ENCODE measurements at places on chromosomes 6 and 20. TPM values are rescaled to one million over a fixed set of nuclear protein-coding genes. Genes with fewer than 3 reads are reported as not detected.

The SPTLC3 gene
- 4.2 TPM for total RNA-seq

The BTN1A1 gene
- not detected for total RNA-seq

The JPH2 gene
- 8.5 TPM for total RNA-seq

The FHL5 gene
- total RNA-seq = not detected

The CLDN20 gene
- total RNA-seq = not detected

The PNLDC1 gene
- not detected for total RNA-seq

The FKBP1C gene
- total RNA-seq = 0.10 TPM

The NPEPL1 gene
- total RNA-seq = 21.2 TPM

The SSTR4 gene
- not detected for total RNA-seq

The MUC22 gene
- not detected for total RNA-seq

The ZNF391 gene
- total RNA-seq = 6.6 TPM

The TREM1 gene
- total RNA-seq = not detected

The MICA gene
- 55.6 TPM for total RNA-seq

The BCAS1 gene
- total RNA-seq = 0.17 TPM

The ARMH2 gene
- total RNA-seq = not detected

All from renal cortical epithelial cell (primary cell).